NCI-H226 (cell line): ENCODE measurements at places on chromosomes 6 and 20.

- DNase-seq, result peak; percentile 3
Observed at GRCh38 chr20:7629880-7630279, 310.4 kb downstream of the HAO1 start.

DNA sequence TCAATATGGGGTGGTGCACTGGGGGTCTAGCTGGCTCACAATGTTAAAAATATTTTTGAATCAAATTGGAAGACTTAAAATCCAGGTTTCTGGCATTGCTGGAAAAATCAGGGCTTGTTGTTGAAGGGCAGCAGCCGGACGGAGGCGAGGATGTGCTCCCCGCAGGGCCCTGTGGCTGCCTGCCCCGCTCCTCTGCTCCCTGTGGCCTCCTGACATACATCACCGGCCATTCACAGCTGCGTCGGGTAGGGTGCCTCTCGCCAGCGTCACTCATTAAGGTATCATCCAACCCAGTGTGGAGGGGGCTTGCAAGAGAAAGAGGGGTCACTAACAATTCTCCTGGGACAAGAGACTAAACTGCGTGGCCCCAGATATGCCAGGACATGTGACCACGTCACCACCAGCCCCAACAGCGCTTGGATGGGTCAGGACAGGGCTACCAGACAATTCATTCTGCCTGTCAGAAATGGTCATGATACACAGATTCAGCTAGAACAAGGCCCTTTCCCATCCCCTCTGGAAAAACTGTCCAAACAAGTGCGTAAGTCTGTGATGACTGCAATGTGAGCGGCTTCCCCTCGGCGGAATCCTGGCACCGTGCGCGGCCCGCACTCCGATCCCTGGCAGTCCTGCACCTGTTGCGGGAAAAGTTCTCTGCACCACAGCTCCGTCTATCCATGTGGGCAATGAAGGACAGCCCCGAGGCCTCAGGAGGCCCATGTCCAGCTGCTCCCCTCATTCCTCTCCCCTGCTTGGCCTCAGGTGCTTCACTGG lies 12.0 kb downstream of the GATA5 start:
- no peak for DNase-seq

DNA sequence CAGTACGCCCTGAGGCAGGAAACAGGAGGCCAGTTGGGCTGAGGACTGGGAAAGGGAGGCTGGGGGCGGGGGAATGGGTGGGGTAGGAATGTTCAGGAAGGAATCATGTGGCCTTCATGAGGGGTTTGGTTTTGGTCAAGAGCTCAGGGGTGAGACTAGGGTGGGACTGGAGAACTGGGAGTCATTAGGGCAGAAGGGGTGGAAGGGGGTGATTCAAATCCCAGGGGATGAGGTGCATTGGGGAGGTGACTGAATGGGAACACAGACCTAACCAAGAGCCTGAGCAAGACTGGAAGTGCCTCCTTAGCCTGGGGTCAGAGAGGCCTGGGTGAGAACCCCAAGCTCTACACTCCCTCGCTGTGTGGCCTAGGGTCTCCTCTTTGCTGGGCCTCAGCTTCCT lies 86.8 kb downstream of the DLGAP4 start:
- DNase-seq, result no peak

GRCh38 chr6:26489996-26490964 lies 9.8 kb upstream of the BTN1A1 start:
- no peak for DNase-seq

DNA sequence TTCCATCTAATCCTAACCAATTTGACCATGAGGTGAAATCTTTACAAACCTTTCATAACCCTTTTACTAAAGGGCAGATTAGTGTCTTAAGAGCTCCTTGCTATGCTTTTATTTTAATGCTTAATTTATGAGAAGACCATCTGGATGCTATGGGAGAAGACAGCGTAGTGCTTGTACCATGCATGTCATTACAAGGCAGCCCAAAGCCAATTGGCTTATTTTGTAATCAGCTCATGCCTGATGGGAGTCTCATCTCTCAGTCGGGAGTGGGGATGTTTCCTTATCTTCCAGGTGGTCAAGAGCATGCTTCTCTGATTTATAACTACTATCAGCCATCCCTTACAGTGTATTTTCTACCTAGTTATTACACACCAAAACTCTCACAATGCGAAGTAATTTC lies 304.7 kb downstream of the FARS2 start:
- no peak for DNase-seq
